ENCODE measurements at places on chromosomes 4 and X. TPM values are rescaled to one million over a fixed set of nuclear protein-coding genes. Genes with fewer than 3 reads are reported as not detected.
A peak's percentile ranks its signal among the peaks of the same experiment; 100 is the strongest.

- no peak for DNase-seq
Observed at GRCh38 chrX:25049357-25049756, 33.6 kb upstream of the ARX start.

GRCh38 chr4:57043347-57044251, 64.9 kb downstream of the POLR2B start:
- DNase-seq: no peak

The GDPD2 gene
- not detected for total RNA-seq

The KIF4A gene
- 0.09 TPM for total RNA-seq

GRCh38 chr4:28565396-28565795, 1704.8 kb downstream of the STIM2 start:
- DNase-seq: no peak

The CT45A2 gene
- total RNA-seq: not detected

- DNase-seq: no peak
Observed at GRCh38 chr4:113572620-113573019, 188.9 kb downstream of the CAMK2D start.

GRCh38 chr4:158161551-158162354, 11.1 kb downstream of the GASK1B start:
- peak; percentile 30 for DNase-seq

The VSIG1 gene
- total RNA-seq: not detected

The TMEM131L gene
- 9.1 TPM for total RNA-seq

Measured in gastrocnemius medialis (tissue), 4 donors.